ENCODE measurements at places on chromosomes 4 and X.

GRCh38 chr4:185033950-185034349, 15.7 kb downstream of the HELT start:
- no peak for DNase-seq

DNA sequence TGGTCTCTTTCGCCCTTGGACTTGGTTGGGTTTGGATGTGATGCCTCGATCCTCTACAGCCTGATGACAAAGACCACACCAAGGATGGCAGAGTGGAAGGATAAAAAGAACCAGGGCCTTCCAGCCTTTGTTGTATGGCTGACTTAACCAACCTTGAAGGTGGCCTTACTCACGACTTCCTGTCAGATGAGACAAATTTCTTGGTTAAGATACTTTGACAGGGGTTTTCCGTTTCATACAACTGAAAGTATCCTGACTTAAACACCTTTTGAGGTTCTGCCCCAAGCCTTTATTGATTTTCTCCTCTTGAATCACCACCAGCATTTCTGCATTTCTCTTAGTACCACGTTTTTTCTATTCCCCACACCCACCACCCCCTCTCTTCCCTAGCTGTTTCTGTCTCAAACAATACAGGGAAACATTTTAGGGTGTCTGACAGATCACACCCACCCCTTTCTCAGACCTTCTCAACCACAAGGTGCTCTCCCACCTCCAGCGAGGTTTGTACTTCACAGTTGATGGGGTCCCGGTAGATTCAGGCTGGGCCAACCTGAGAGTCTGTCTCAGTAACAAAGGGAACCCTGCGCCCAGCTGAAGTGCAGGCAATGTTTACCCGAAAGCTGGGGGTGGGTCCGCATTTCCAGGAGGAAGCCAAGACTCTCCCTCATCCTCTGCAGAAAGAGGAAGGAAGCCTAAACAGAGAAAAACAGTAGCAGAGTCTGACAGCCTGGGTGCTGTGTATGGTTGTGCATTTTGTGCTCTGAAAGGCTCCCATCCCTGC, 5.0 kb upstream of the TSPAN5 start:
- no peak for DNase-seq

- no peak for DNase-seq
Observed at GRCh38 chrX:11064851-11065600, 46.1 kb upstream of the HCCS start.

- no peak for DNase-seq
Observed at GRCh38 chr4:104217526-104217925, 277.2 kb downstream of the CXXC4 start.

DNA sequence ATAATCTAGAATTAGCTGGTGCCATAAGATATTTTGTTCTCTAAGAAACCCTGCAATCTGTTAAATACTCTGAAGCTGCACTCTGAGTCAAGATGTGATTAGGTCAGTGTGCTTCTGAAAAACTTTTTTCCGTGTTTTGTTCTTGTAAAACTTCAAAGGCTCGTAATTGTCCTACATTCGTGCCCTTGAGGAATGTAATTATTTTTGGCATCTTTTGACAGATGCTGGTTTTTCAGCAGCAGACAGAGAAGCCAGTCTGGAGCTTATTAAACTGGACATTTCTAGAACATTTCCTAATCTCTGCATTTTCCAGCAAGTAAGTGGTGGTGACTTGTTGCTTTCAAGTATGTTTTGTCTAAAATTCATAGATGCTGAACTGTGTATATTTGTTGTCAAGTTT, 36.8 kb upstream of the TADA2B start:
- DNase-seq, result no peak

DNA sequence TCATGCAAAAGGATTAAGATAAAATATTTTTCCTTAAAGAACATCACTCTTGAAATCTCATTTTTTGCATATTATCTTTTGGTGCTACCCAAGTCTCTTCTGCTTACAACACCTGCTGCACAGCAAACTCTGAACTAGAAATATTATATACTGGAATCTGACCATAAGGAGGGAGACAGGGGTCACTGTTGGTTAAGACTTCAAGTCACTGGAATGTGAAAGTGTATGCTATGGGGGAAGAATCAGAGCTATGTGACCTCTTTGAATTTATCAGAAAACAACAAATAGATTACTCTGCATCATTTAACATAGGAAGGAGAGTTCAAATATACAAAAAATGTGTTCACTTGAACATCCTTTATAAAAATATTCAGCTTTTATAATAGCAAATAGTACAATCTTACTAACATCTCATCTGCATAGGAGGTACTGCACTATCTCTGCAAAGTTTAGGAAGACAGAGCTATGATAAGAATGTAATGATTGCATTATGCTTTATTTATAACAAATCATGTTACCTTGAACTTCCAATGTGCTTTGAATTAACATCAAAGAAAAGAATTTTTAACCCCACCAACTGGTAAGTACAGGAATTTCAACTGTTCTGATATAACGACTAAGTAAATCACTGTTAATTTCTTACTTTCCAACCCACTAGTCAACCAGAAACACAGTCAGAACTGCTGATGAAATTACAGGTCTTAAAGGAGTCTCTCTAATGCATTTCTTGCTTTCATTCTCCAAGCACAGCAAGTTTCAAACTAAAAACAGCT, 69.8 kb downstream of the ZNF827 start:
- no peak for DNase-seq

- DNase-seq, result no peak
Observed at GRCh38 chr4:125551466-125551865, 236.7 kb downstream of the FAT4 start.

- no peak for DNase-seq
Observed at GRCh38 chr4:47536966-47537365, 51.9 kb downstream of the ATP10D start.

GRCh38 chr4:170591076-170591475, 501.3 kb upstream of the AADAT start:
- DNase-seq, result no peak

DNA sequence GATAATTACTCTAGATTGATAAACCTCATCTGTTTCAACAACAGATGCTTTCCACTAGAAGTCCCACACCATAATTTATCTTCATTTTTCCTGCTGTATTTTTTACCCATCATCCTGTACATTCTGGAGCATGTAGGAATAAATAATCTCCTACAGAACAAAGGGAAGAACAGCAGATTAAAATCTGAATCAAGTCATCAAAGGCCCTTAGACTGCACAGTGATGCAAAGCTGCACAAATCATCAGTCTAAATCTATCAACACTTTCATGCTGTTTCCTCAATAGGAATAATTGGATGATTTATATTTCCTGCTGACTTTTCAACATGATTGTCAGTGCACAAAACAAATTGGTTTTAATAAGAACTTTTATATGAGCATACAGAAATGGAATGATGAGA, 1143.9 kb downstream of the STIM2 start:
- no peak for DNase-seq

GRCh38 chr4:39205000-39205399, 22.7 kb downstream of the WDR19 start:
- DNase-seq, result no peak

- DNase-seq, result no peak
Observed at GRCh38 chrX:107597791-107598190, 30.5 kb upstream of the PRPS1 start.

DNA sequence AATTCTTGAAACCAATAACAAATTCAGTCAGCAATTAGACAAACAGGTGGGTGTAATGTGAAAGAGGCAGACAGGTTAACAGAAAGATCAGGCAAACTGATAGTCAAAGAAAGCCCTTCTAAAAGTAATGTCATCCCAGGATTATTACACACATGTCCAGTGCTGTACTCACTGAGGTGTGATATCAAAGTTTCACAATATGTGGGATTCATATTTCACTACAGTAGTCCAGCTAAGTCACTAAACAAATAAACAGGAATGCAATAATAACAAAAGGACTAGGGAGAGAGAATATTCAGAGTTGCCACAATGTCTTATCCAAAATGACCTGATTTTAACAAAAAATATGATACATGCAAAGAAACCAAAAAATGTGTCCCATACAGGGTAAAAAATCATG, 787.5 kb downstream of the FSTL5 start:
- DNase-seq, result no peak

- no peak for DNase-seq
Observed at GRCh38 chr4:36328130-36328529, 46.7 kb downstream of the DTHD1 start.

DNA sequence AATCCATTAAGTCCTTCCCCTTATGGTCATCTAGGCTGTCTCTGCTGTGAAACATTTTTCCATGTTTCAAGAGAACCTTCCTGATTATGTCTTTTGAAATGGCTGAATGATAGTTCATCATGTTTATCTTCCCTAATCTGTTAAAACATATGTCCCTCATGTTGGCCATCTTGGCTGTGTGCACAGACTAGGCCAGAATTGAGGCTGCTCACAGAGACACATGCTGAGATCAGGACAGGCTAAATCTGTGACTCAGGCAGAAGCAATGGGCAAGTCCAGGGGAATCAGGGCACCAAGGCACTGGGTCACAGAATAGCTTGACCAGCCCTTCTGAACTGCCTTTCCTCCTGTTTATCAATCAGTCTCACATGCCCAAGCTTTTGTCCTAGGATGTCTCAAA, 78.3 kb downstream of the FHDC1 start:
- no peak for DNase-seq

DNA sequence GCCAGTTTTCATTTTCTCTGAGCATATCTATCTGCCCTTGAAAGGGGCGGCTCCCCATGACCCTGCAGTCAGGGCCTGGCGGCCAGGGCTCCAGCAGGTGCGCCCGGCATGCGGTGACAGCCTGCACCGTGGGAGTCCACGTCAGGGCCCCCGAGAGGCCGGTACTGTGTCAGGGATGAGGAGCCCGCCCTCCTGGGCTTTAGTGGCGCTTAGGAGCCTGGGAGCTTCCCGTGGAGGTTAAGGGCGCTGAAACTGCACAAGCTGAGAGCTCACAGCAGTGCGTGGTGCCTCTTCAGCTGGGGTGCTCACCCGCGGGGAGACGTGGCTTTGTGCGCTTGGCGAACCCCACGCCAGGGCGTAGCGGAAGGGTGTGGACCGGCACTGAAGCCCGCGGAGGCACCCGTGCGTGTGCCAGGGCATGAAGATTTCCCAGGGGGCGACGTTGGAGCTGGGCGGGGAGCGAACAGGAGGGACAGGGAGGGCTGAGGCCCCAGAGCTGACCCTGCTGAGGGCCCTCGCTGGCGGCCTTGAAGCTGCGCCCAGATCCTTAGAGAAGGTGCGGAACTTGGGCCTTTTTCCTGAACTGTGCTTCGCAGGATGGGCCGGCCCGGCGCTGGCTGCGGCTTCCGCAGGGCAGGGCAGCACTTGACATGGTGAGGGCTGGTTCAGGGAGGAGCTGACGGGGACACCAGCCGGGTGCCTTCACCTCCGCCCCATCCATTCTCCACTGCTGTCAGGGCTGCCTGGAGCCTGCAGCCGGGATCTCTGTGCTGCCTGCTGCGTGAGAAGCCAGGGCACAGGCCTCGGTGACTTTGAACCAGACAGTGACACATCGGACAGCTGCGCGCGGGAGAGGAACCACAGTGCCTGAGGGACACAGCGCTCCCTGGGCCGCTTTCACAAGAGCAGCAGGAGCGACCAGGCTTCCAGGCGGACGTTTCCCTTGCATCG, 32.9 kb downstream of the HTT-AS start:
- DNase-seq, result no peak

DNA sequence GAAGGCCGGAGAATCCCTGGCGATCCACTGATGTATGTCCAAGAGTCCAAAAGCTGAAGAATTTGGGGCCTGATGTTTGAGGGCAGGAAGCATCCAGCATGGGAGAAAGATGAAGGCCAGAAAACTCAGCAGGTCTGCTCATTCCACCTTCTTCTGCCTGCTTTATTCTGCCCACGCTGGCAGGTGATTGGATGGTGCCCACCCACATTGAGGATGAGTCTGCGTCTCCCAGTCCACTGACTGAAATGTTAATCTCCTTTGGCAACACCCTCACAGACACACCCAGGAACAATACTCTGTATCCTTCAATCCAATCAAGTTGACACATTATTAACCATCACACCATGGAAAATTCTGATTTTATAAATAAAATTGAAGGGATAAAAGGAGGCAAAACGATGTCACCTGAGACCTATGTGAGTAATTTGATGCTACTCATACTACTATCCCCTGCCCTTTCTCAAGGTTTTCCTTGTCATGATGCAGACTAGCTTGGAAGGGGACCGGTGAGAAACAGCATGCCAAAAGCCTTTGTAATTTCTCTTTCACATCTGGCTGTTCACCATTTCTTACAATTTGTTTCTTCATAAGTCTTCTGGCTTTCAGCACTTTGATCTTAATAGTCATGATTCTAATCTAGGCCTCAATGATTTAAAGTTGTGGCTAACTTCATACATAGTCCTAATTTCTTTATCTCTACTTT, 9.7 kb upstream of the PYURF start:
- DNase-seq, result no peak

- peak; percentile 14 for DNase-seq
Observed at GRCh38 chr4:57442831-57443291, 332.7 kb upstream of the IGFBP7 start.

DNA sequence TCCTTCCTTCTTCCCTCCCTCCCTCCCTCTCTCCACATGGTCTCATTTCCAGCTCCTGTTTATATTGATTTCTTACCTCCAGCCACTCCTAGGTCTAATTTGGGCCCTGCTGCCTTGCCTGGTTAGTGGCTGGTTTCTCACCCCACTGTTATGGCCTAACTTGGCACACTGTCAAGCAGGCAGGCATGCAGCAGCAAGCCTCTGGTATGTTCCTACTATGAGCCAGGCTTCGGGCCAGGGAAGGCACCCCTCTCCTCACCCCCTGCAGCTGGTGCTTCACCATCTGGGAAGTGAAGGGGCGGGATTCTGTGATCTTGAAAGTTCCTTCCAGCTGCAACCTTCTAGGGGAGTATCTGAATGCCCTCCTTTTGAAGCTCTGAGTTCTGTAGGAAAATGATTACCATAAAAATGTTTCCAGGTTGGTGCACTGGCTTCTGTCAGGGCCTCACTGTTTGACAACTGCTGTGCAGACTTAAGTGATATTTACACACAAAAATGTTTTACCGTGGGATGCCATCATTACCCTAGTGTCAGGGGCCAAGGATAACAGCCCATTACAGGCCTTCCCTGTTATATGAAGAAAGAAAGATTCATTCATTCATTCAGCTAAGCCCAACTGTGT, 10.1 kb upstream of the VMA21 start:
- no peak for DNase-seq

- peak; percentile 53 for DNase-seq
Observed at GRCh38 chr4:183249854-183250253, 70.2 kb downstream of the CLDN22 start.

GRCh38 chrX:74346088-74346487, 42.1 kb downstream of the ZCCHC13 start:
- DNase-seq, result no peak

DNA sequence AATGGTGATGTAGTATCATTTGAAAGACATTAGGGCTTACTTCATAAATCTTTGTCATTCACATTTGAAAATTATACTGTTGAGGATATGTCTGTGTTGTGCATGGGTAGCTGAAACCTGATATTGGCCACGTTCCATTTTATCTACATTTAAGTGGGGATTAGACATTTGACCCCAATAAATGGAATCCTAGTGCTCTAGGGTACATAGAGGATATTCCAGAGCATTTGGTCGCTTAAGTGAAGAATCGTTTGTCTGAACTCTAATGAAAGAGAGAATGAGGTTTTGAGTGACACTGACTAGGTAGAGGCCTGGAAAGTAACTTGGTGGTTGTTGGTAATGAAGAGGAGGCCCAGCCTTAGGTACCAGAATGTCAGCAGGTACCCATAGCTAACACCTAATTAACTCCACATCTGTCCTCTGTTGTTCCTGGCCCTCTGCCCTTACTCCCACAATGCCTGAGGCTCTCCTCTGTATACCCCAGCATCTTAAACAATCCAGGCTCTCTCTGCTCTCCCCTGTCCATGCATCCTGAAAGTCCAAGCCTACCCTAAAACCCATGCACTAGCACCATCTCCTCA, 299.5 kb upstream of the KLF3 start:
- no peak for DNase-seq

GRCh38 chrX:20252381-20253231, 14.1 kb downstream of the RPS6KA3 start:
- DNase-seq, result no peak

All from DMS153 (cell line).